Aorta (tissue), 5 donors: ENCODE measurements at places on chromosomes 5 and 9. TPM values are rescaled to one million over a fixed set of nuclear protein-coding genes. Genes with fewer than 3 reads are reported as not detected.

- no peak for DNase-seq
These were observed 20.1 kb downstream of the PTCH1 start for GRCh38 chr9:95496687-95497086.

DNA sequence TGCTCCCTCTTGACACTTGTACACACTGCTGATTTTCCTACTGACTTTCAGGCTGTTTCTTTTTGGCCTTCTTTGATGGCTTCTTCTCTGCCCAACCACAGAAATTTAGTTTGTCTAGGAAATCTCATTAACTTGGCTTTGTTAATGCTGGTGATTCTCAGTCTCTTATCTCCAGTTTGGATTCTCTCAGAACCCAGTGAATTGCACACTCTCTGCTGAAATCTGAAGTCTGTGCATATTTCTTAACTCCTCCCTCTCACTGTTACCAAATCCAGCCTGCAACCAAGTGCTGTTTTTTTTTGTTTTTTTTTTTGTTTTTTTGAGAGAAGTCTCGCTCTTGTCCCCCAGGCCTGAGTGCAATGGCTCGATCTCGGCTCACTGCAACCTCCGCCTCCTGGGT is 117.2 kb downstream of the CDC42SE2 start:
- DNase-seq, result no peak

- DNase-seq, result no peak
These were observed 58.8 kb downstream of the ZNF366 start for GRCh38 chr5:72448368-72448767.

- no peak for DNase-seq
These were observed 145.6 kb upstream of the TNC start for GRCh38 chr9:115263371-115264075.

The NR5A1 gene
- not detected for total RNA-seq
